ENCODE measurements at places on chromosomes 1 and 21.
A peak's percentile ranks its signal among the peaks of the same experiment; 100 is the strongest.

DNA sequence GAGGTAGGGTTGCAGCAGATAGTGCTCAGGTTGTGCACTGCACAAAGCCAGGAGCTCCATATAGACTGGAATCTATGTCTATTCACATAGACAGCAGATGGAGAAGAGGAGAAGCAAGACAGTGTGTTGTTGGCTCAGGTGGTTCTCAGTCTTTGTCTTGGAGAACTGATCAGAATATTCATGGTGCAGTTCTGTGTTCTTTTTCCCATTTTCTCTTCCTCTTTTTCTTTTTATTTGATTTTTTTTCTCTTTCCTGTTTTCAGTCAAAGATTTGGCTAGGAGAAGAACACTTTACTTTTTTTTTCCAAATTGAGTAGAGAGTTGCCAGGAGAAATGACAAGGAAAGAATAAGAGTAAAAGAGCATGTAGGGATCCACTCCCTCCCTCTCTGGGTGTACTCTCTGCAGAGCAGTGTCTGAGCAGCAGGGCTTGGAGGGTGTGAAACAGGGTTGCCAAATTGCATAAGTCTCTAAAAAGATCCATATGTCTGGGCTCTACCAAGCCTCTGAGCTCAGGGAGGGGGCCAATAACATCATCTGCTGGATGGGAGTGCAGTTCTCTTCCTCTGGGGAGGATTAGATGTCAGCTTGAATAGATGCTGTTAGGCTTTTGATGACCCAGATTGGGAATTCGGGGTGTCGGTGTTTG lies 8.7 kb upstream of the CD34 start:
- DNase-seq: peak; percentile 74

- DNase-seq: no peak
Observed at GRCh38 chr1:192546596-192547190, 28.9 kb upstream of the RGS1 start.

- DNase-seq: no peak
Observed at GRCh38 chr1:227391211-227391610, 72.9 kb upstream of the CDC42BPA start.

DNA sequence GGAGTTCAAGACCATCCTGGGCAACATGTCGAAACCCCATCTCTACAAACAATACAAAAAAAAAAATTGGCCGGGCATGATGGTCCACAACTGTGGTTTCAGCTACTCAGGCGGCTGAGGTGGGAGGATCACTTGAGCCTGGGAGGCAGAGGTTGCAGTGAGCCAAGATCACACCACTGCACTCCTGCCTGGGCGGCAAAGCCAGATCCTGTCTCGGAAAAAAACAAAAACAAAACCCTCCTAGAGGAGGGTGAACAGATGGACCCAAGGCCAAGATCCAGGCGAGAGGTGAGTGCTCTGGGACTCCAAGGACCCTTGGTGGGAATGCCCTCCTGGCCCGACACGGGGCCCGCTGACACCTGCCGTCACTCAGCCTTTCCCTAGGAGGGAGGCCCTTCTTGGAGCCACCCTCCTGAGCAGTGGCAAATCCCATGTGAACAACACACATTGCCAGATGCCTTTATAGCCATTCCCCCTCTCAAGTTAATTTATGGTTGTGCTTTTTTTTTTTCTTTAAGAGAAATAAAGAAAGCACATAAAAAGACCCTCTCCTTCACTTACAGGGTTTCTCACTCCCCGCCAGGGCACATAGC lies 380 bp downstream of the TFF2 start:
- no peak for DNase-seq

GRCh38 chr1:110308247-110308646 lies 30.9 kb upstream of the RBM15 start:
- DNase-seq: peak; percentile 81

DNA sequence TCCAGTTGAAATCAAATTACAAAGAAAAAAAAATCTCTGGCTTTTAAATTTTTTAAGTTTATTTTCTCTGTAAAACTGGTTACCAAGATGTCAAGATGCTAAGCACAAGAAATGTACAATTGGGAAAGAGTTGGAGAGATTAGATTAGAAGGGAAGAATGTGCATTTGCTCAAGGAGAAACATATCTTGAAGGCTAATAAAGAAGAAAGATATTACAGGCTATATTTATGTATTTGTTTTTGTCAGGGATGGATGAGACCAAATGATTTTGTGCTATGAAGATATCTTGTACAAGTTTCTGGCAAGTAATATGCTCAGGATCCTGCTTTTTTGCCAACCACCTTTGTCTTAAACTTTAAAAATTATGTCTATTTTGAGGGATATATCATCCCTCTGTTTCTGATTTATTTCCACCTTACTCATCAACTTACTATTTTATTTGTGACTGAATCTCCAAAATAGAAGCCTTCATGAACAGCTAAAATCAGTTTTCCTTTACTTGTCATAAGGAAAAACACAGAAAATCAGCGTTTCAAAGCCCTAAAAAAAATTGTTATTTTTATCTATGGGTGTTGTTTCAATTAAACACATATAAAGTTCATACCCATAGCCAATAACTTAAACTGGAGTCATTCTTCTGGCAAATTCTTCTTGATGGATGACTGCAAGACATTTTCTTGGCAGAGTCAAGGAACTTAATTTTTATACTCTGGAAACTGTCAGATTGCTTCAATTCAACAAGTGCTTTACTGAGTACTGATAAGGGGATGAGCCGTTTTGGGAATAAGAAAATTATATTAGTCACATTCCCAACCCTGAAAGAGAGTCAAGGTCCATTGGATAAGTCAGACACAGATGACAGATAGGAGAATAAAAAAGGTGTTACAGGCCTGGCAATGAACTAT lies 141.8 kb downstream of the CTH start:
- no peak for DNase-seq

DNA sequence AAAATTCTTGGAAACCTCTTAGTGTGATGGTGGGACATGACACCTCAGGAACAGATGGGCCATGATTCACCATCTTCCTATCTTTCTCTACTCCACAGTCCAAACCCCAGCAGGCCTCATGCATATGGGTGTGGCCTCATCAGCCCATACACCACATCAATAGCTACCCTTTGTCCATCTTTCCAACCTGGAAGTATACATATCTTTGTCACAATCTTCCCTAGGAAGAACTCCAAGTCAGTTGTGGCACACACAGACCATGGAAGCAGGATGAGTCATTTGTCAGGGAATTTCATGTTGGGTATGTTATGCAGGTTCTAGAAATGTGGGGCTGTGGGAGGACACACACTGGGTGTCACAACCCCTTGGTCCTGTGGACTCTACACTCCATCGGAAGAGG lies 30.5 kb upstream of the CLCA4 start:
- DNase-seq: no peak

DNA sequence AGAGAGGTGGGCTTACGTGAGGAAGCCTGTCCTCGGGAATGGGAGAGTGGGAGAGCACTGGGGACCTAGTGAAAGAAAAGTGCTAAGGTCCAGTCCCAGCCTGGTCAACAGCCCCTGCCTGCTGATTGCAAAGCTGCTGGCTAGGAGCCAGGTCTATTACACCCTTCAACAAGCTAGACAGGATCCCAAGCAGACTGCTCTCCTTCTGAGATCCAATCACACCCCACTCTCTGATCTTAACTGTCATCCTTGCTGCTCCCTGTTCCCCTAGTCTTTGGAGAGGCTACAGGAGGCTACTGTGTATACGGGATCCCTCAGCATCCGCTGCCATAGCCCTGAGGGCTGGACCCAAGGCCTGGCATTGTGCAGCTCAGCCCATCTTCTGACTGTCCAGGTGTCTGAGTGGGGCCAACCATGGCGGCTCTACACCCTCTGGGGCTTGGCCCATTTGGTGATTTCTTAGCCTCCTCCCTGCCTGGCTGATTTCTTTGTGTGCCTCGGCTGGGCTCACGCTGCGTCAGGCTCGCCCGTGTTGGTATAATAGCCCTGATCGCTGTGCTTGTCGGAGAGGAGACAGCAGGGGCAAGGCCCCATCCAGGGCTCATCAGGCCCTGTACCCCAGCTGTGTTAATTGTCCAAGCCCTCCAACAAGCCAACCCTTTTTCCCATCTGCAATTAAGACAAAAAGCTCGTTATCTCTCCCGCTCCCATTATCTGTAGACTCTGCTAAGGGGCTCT lies 43.9 kb downstream of the NAV1 start:
- DNase-seq: peak; percentile 49

GRCh38 chr1:201112173-201112731 lies at the start of gene CACNA1S:
Gene CACNA1S, minus strand, starts transcription at chr1:201112426. Its CDS starts 87 bp downstream, at chr1:201112339.
- DNase-seq: no peak

- no peak for DNase-seq
Observed at GRCh38 chr1:111745675-111746613, 6.7 kb upstream of the INKA2 start.

DNA sequence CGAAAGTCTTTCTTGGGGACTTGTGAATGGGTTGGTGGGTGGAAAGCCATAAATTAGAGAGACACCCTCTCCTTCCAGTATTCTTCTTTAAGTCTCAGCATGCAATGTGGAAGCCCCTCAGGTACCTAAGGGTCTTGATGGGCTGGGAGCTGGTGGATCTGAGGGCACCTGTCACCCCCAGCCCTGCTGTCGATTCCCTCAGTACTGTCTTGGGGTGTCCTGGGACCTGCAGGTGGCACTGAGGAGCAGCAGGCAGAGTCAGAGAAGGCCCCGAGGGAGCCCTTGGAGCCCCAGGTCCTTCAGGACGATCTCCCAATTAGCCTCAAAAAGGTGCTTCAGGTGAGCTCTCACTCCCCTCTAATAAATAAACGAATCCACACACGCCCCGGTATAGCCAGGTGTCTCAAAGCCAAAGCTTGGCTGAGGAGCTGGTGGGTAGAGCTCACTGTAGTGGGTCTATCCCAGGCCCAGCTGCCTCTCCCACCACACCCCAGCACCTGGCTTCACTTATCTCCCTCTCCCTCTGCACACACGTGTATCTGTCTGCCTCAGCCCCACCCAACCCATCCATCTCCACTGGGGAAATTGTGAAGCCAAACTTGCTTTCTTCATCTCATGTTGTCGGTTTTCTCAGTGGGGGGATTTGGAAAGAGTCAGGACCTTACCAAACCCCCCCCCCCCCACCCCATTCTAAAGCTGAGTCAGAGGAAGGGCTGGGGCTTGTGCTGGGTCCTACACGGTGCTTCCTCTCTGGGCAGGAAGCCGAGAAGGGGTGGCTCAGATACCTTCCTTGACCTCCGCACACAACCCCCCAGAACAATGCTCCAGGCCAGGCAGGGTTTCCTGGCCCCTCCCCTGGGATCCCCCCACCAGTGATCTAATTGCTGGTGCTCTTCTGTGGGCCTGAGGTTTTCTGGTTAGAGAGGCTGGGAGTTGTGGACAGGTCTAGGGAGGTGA lies 1.6 kb downstream of the ADAM15 start:
- DNase-seq: no peak

GRCh38 chr1:55420929-55421716 lies 206.0 kb upstream of the USP24 start:
- DNase-seq: peak; percentile 19

DNA sequence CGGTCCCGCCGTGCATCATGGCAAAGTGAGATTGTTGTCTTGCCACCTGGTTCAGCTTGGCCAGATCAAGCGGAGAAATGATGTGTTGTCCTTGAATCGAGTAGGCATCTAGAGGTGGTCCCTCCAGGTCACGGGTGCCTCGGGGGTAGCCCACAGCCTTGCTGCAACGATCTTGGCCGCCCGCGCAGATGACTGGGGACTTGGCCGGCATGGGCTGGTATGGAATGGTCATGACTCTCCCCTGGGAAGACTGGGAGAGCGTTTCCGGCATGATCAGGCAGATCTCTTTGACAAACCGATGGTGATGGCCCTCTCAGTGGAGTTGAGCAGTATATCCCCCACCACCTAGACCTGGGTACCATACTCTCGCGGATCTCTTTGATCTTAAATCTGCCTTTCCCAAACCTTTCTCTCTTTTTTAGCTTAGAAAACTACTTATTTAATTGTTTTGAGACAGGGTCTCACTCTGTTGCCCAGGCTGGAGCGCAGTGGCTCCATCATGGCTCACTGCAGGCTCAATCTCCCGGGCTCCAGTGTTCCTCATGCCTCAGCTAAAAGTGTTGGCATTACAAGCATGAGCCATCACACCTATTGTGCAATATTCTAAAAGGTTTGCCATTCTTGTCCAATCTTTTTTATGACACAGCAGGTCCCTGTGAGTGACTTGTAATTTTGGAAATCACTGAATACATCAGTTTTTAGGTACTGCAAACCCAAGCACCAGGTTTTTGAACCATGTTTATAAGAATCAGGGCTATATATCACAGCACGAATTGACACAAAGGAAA lies 9.4 kb upstream of the ELAPOR1 start:
- no peak for DNase-seq

DNA sequence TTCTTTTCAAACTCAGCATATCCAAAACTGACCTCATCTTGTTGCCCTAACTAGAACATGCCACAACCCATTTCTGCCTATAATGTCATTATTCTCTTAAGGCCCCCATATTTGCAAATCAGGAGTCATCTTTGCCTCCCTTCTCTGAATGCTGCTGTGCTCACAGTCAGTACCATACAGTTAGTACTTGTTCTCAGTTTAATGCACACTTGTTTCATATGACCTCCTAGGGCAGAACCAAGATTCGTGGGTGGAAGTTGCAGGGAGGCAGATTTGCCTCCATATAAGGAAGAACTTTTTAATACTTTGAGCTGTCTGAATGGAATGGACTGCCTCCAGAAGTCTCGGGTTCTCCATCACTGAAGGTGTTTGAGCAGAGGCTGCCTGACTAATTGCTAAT lies 9.2 kb downstream of the CAP1 start:
- DNase-seq: no peak

- no peak for DNase-seq
Observed at GRCh38 chr1:2376261-2376741, 15.1 kb downstream of the MORN1 start.

DNA sequence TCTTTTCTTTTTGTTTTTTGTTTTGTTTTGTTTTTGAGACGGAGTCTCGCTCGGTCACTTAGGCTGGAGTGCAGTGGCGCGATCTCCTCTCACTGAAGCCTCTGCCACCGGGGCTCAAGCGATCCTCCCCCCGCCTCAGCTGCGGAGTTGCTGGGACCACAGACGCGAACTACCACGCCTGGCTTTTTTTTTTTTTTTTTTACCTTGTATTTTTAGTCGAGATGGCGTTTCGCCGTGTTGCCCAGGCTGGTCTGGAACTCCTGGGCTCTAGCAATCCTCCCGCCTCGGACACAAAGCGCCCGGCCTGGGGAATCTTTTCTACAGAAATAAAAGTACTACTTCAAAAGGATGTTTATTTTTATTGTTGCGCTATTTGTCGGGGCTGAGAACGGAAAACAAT lies 1.1 kb upstream of the SETDB1 start:
- no peak for DNase-seq

GRCh38 chr1:64537942-64538341 lies 68.0 kb downstream of the CACHD1 start:
- DNase-seq: no peak

DNA sequence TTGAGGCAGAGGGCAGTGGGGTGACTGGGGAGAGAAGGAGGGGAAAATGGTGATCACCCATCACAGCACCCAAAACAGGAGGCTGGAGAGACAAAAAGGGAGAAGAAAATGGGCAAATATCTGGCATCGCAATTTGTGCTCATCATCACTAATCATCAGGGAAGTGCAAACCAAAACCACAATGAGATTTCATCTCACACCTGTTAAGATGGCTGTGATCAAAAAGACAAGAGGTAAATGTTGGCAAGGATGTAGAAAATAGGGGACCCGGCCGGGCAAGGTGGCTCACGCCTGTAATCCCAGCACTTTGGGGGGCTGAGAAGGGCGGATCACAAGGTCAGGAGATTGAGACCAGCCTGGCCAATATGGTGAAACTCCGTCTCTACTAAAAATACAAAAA lies 74.0 kb downstream of the KIF14 start:
- no peak for DNase-seq

GRCh38 chr1:116826818-116827606 lies 72.8 kb downstream of the CD2 start:
- no peak for DNase-seq

GRCh38 chr1:169395955-169396354 lies 28.0 kb downstream of the BLZF1 start:
- no peak for DNase-seq

Measured in AG20443 (cell line).